PC-3 (cell line): ENCODE measurements at places on chromosomes 1 and 21. TPM values are rescaled to one million over a fixed set of nuclear protein-coding genes. Genes with fewer than 3 reads are reported as not detected.

GRCh38 chr1:64601207-64601606 lies 131.3 kb downstream of the CACHD1 start:
- H3K36me3 ChIP-seq: no peaks in the 10 kb centered on the region
- H3K4me1 ChIP-seq: no peaks in the 10 kb centered on the region
- H3K4me3 ChIP-seq: no peak overlapping the region
- no peak for DNase-seq
- H3K27ac ChIP-seq: no peak overlapping the region
- no peaks in the 10 kb centered on the region for H3K27me3 ChIP-seq

DNA sequence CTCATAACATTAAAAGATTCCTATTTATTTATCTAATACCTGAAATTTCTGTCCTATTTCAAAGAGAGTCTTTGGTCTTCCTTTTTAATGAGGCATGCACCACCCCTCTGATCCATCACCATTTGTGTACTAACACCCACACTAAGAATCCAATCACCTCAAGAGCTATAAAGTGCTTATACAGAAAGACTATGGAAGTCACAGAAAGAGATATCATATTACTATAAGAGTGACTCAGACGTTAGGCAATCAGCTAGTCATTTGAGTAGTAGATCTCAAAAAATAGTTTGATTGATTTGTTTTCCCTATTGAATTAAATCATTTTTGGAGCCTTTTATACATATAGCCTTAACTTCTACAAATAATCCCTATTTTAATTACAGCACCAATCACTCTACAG lies 46.1 kb downstream of the NME7 start:
- no peak overlapping the region for H3K27ac ChIP-seq
- DNase-seq: peak; percentile 85
- no peaks in the 10 kb centered on the region for H3K27me3 ChIP-seq
- H3K4me1 ChIP-seq: peaks cover 16% of the 10 kb centered on the region
- H3K36me3 ChIP-seq: no peaks in the 10 kb centered on the region
- no peak overlapping the region for H3K4me3 ChIP-seq

Gene DNAH14
- total RNA-seq: 36.6 and 42.8 TPM in 2 replicates

DNA sequence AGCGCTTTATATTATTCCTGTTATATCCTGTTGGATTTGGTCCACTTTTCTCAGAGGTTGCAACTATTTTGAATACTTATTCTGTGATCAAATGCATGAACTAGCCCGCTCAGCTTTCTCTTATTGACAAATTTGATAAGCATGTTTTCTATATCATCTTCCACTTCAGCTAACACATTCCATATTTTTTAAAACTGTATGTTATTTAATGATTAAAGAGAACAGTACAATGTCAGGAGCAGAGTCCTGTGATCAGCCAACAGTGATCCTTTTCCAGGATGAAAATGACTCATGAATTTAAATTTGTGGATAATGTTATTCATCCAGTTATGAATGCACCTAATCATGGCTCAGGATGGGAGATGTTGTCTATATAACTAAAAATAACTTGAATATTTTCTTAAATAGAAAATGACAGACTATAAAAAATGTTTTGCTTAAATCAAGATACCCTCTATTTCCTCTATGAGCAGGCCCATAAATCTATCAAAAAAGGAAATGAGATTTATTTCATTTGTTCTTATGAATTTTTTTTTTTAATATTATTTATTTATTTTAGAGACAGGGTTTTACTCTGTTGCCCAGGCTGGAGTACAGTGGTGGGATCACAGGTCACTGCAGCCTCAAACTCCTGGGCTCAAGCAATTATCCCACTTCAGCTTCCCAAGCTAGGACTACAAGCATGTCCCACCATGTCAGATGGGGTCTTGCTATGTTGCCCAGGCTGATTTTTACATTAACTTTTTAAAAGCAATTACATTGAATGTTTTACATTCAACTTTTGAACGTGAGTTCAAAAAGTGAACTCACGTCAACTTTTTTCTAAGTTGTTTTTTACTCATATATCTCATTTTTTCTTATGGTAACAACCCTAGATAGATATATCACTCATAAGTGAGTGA lies 12.5 kb downstream of the BPNT1 start:
- H3K36me3 ChIP-seq: 0 out of 2 replicates have a peak, but pooled peaks cover 4% of the 10 kb centered on the region
- no peak overlapping the region for H3K4me3 ChIP-seq
- H3K27me3 ChIP-seq: no peaks in the 10 kb centered on the region
- DNase-seq: peak; percentile 33
- H3K4me1 ChIP-seq: no peaks in the 10 kb centered on the region

- peaks cover 23% of the 10 kb centered on the region for H3K4me1 ChIP-seq
- H3K4me3 ChIP-seq: no peak overlapping the region
- no peak overlapping the region for H3K27ac ChIP-seq
- no peak for DNase-seq
- no peaks in the 10 kb centered on the region for H3K27me3 ChIP-seq
Observed at GRCh38 chr1:234528074-234528865, 49.3 kb upstream of the TARBP1 start.

DNA sequence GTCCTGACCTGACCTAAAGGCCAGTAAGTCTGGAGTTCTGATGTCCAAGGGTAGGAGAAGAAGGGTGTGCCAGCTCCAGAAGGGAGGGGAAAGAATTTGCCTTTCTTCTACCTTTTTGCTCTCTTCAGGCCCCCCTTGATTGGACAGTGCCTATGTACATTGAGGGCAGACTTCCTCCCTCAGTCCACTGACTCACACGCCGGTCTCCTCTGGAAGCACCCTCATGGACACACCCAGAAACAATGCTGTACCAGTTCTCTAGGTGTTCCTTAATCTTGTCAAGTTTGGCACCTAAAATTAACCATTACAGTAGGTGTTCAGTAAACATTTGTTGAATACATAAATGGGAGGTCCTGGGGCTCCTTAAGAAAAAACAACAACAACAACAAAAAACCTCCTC lies 51.0 kb upstream of the POU2F1 start:
- DNase-seq: peak; percentile 49
- H3K4me1 ChIP-seq: peaks cover 19% of the 10 kb centered on the region
- no peaks in the 10 kb centered on the region for H3K36me3 ChIP-seq
- no peaks in the 10 kb centered on the region for H3K27me3 ChIP-seq
- H3K4me3 ChIP-seq: no peak overlapping the region
- no peak overlapping the region for H3K27ac ChIP-seq

Gene CD1B
- total RNA-seq: not detected in 2 replicates

Gene PRKCZ
- 56.8 and 70.8 TPM in 2 replicates for total RNA-seq

Gene RCAN3
- total RNA-seq: 23.0 and 25.6 TPM in 2 replicates

DNA sequence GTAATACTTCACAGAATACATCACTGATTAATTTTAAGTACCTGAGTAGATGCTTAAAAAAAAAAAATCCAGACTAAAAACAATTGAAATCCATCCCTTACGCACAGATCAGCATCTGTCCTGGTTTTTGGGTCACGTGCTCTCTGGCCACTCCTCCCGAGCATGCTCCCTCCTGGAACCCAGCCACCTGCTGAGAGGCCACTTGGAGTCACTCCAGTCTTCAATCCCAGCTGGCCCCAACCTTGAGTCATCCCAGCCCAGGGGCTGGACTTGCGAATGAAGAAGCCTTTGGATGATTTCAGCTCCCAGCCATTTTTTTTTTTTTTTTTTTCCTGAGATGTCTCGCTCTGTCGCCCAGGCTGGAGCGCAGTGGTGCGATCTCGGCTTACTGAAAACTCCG lies 8.9 kb downstream of the MAP1LC3C start:
- H3K36me3 ChIP-seq: no peaks in the 10 kb centered on the region
- no peaks in the 10 kb centered on the region for H3K27me3 ChIP-seq
- peak overlapping the region; percentile 86 for H3K27ac ChIP-seq
- peak; percentile 97 for DNase-seq
- peaks cover 28% of the 10 kb centered on the region for H3K4me1 ChIP-seq

DNA sequence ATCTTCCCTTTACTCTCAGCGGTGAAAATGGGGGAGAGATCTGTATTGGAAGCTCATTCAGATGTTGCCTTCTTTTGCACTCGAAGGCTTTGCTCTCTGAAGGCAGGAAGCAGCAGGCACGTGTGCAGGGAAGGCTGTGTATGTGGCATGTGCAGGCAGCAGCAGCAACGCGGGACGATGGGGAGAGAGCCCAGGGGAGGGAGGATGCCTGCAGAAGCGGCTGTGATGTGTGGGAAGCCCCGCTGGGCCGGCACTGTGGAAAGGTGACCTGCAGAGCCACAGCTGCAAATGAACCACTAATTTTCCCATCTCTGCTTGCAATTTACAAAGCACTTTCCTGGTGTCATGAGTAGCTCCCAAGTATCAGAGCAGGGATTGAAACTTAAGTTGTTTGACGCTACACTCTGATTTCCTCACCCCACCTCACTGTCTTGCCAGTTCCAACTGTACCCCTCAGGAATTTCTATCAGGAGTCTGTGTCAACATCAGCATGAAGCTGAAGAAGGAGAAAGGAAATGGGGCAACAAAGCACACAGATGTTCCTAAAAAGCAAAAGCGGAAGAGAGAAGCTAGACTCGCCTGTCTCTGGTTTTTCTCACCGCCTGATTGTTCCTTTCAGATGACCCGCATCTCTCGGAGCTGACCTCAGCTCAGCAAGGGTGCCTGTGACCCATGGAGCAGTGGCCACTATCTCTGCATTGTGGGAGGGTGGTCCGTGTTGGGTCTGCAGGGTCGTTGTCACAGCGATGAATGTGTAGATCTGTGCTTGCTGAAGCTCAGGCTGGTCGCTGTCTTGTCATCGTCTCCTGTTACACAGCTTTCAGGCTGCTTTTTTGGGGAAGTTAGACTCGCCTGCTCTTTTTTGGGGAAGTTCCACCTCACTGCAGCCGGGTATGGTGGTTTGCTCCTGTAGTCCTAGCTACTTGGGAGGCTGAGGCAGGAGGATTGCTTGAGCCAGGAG lies 156.1 kb downstream of the KIF26B start:
- H3K36me3 ChIP-seq: no peaks in the 10 kb centered on the region
- no peak for DNase-seq
- H3K4me3 ChIP-seq: no peak overlapping the region
- H3K27ac ChIP-seq: no peak overlapping the region
- H3K4me1 ChIP-seq: no peaks in the 10 kb centered on the region

Gene TINAGL1
- 176 and 217 TPM in 2 replicates for total RNA-seq

DNA sequence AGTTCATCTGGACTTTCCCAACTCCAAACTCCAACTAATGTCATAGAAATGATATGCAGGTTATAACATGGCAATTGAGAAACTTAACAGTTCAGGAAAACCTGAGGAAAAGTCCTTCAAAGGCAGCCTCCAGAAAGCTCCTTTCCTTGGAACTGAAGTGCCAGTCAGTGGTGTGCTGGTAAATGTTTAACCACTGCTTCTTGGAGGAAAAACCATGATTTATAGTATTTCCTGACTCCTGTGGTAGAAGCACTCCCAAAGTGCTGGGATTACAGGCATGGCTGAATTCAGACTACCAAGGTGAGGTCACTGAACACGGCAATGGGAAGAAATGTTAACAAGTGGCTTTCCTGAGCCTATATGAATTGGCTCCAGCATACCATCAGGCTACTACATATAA lies 26.7 kb upstream of the ZNHIT6 start:
- H3K4me1 ChIP-seq: no peaks in the 10 kb centered on the region
- no peaks in the 10 kb centered on the region for H3K36me3 ChIP-seq
- H3K27me3 ChIP-seq: no peaks in the 10 kb centered on the region
- DNase-seq: no peak
- H3K4me3 ChIP-seq: no peak overlapping the region
- no peak overlapping the region for H3K27ac ChIP-seq

DNA sequence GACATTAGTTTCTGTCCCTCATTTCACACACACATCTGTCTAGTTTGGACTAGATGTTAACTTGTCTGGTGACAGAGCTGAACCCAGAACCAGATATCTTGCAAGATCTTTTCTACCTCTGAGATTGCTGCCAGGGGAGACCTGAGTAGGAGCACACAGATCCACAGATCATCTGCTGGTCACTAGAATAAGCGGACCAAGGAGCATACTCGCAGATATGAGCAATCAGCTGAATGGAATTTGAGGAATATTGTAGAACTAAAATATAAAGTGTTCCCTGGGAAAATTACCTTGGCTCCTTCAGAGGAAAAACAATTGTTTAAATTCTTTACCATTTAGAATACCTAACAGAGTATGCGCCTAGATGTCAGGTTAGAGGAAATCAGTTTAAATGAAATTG lies 90.7 kb downstream of the TNFSF18 start:
- H3K4me1 ChIP-seq: peaks cover 12% of the 10 kb centered on the region
- DNase-seq: no peak
- no peaks in the 10 kb centered on the region for H3K27me3 ChIP-seq
- no peak overlapping the region for H3K4me3 ChIP-seq
- no peak overlapping the region for H3K27ac ChIP-seq

DNA sequence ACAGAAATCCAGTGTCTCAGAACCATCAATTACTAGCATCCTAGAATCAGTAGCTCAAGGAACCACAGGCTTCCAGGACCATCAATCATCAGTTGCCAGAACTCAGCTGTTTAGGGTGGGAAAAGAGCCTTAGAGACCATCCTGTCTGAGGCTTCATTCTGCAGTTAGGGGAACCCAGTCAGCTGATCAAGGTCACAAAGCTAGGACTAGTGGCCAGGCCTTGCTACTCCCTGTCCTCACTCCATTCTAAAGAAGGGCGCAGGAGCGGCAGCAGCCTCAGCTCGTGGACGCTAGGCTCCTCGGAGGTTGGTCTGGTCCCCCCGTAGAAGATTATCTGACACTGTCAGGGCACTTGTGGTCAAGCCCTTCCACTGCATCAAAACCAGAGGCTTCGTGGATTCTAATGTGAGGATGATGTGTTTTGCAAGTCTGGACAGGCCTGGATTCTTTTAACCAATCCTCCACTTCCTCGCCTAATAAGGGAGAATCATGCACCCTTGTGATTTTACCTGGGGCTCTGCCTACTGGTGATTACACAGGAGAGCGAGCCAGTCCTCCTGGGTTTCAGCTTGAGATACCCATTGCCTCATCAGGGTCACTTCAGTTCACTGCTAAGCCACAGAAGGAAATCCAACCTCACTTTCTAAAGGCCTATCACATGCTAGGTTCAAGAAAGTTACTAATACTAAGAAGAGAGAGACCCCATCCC lies 41.7 kb upstream of the IFFO2 start:
- no peaks in the 10 kb centered on the region for H3K27me3 ChIP-seq
- no peaks in the 10 kb centered on the region; the same call in 1 of the 2 replicates for H3K36me3 ChIP-seq
- no peaks in the 10 kb centered on the region for H3K4me1 ChIP-seq

DNA sequence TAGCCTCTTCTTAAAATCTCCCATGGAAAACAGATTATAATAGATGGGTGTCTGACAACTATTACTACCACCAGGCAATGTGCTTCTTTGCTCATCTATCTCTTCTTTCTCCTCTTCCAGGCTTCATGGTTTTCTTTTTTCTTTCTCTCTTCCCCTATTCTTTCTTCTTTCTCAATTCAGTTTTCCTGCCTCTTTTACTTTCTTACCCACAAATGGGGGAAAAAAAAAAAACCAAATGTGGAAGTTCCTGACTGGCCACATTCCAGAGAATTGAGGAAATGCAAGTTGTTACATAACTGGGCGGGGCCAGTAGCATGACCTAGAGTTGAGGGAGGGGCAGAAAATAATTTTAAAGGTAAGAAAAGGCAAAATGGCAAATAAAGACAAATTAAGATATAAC lies 10.9 kb upstream of the SMG7 start:
- H3K27me3 ChIP-seq: no peaks in the 10 kb centered on the region
- H3K27ac ChIP-seq: peak overlapping the region; percentile 52
- peak overlapping the region; percentile 20; the same call in 1 of the 2 replicates for H3K4me3 ChIP-seq
- peak; percentile 86 for DNase-seq
- H3K36me3 ChIP-seq: no peaks in the 10 kb centered on the region

- no peak for DNase-seq
- H3K4me1 ChIP-seq: no peaks in the 10 kb centered on the region
- H3K27me3 ChIP-seq: 0 out of 2 replicates have a peak, but pooled peaks cover 4% of the 10 kb centered on the region
- H3K4me3 ChIP-seq: no peak overlapping the region
Observed at GRCh38 chr1:175833502-175833901, 90.1 kb upstream of the TNR start.

GRCh38 chr1:79588719-79589118 lies 582.2 kb upstream of the ADGRL4 start:
- no peak overlapping the region for H3K27ac ChIP-seq
- H3K4me1 ChIP-seq: no peaks in the 10 kb centered on the region
- H3K27me3 ChIP-seq: no peaks in the 10 kb centered on the region
- H3K4me3 ChIP-seq: no peak overlapping the region
- H3K36me3 ChIP-seq: no peaks in the 10 kb centered on the region
- no peak for DNase-seq

Gene PTGFRN
- total RNA-seq: 57.4 and 77.8 TPM in 2 replicates
